ENCODE measurements at places on chromosomes 12 and 14. TPM values are rescaled to one million over a fixed set of nuclear protein-coding genes. Genes with fewer than 3 reads are reported as not detected.

KRT81 gene
- total RNA-seq: not detected

GPN3 gene
- 3.6 TPM for total RNA-seq

POTEG gene
- total RNA-seq: not detected

ZNF705A gene
- total RNA-seq: 0.10 TPM

GARIN6 gene
- not detected for total RNA-seq

CFAP73 gene
- total RNA-seq: not detected

CACNA2D4 gene
- 17.2 TPM for total RNA-seq

RERGL gene
- not detected for total RNA-seq

RHOJ gene
- total RNA-seq: 0.10 TPM

PMCH gene
- not detected for total RNA-seq

TMEM52B gene
- total RNA-seq: 1.4 TPM

PLA2G1B gene
- total RNA-seq: 0.31 TPM

RABGGTA gene
- 25.1 TPM for total RNA-seq

ETFBKMT gene
- 0.52 TPM for total RNA-seq

ZC2HC1C gene
- not detected for total RNA-seq

CISTR gene
- not detected for total RNA-seq

SMCO2 gene
- total RNA-seq: not detected

CFL2 gene
- total RNA-seq: 62.2 TPM

All from mononuclear cell (primary cell).